Astrocyte of the hippocampus (primary cell): ENCODE measurements at places on chromosomes 5 and 9.

DNA sequence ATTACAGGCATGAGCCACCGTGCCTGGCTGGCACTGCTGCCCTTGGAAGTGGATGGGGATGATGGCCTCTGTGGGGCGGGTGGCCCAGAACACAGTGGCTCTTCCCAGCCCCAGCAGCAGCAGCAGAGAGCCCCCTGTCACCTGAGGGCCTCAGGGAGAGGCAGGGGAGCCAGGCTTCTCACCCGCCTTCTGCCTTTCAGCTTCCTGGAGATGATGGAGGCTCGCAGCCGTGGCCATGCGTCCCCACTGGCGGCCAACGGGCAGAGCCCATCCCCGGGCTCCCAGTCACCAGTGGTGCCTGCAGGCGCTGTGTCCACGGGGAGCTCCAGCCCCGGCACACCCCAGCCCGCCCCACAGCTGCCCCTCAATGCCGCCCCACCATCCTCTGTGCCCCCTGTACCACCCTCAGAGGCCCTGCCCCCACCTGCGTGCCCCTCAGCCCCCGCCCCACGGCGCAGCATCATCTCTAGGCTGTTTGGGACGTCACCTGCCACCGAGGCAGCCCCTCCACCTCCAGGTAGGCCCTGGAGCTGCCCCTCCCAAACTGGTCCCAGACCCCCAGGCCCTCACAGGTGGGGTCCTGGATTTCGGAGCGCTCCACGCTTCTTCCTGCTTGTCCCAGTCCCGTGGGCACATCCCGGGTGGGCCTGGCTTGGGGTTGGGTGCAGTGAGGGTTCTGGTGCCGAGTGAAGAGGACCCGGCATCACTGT is 5.0 kb upstream of the AJM1 start:
- no peak for DNase-seq

- no peak for DNase-seq
These were observed 197.9 kb downstream of the GOLPH3 start for GRCh38 chr5:31976169-31976568.

GRCh38 chr9:117454711-117455110 is 39.9 kb upstream of the ASTN2 start:
- DNase-seq: no peak

DNA sequence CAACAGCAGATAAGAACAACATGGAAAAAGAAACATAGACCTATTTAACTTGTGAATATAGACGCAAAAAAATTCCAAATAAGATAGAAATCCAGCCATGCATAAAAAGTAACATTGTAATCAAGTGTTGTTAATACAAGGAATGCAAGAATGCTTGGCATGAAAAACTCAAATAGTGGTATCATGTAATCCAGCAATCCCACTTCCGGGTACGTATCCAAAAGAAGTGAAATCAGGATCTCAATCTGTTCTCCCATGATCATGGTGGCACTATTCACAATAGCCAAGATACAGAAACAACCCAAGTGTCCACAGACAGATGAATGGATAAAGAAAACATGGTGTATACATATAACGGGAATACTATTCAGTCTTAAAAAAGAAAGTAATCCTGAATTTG is 437.4 kb downstream of the ARHGEF28 start:
- DNase-seq: peak; percentile 62

GRCh38 chr9:136861874-136862457 is 4.1 kb downstream of the EDF1 start:
- no peak for DNase-seq

DNA sequence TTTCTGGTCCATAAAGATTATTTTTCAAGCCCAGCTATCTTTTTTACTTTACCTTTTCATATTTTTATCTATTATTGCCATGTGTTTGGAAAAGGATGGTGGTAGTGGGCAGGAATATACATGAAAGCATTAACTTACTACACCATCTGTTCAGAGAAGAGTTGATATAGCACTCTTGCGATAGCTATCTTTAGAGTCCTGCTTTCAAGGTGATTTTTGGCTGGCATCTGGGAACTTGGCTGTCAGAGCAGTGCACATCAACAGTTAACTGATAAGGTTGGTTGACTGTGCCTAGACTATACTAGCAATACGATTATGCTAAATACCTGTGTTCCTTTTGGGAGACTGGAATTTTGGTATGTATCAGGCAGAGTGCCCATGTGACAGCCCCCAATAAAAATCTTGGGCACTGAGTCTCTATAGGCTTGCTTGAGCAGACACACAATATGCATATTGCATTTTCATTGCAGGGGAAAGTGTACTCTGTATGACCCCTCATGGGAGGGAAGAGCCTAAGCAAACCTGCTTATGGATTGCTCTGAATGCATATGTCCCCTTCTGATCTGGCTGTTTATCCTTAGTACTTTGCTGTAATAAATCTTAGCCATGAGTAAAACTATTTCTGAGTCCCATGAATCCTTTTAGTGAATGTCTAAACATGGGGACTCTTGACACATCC is 227.6 kb upstream of the C9orf72 start:
- DNase-seq: no peak

- DNase-seq: peak; percentile 67
These were observed 38.9 kb downstream of the SERINC5 start for GRCh38 chr5:80216753-80217596.

DNA sequence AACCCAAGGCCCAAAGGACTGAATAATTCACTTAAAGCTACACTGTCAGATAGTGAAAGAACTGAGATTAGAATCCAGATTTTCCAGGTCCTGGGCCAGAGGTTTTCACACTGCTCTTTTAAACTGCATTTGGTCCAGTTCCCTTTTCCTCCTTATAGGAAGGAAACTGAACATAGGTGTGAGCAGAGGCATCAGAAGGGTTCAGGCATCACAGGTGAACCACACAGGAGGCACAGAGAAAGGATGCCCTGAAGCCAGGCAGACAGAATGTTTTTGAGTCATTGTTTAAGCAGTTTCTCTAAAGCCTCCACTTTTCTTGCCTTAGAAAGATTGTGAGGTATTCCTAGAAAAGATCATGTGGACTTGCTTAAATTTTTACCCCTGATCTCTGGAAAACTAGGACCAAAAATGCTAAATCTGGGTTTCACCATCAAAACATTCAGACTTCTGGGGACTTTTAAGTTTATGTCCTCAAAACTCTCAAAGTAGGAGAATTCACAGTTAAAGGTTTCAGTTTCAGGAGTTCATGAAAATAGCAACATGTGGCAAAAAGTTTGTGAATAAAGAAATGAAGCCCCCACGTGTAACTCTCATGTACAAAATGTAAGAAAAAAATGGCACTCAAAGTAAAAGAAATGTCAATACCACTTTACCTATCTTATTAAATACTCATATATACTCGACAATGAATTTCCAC is 386.1 kb downstream of the NTRK2 start:
- DNase-seq: no peak

DNA sequence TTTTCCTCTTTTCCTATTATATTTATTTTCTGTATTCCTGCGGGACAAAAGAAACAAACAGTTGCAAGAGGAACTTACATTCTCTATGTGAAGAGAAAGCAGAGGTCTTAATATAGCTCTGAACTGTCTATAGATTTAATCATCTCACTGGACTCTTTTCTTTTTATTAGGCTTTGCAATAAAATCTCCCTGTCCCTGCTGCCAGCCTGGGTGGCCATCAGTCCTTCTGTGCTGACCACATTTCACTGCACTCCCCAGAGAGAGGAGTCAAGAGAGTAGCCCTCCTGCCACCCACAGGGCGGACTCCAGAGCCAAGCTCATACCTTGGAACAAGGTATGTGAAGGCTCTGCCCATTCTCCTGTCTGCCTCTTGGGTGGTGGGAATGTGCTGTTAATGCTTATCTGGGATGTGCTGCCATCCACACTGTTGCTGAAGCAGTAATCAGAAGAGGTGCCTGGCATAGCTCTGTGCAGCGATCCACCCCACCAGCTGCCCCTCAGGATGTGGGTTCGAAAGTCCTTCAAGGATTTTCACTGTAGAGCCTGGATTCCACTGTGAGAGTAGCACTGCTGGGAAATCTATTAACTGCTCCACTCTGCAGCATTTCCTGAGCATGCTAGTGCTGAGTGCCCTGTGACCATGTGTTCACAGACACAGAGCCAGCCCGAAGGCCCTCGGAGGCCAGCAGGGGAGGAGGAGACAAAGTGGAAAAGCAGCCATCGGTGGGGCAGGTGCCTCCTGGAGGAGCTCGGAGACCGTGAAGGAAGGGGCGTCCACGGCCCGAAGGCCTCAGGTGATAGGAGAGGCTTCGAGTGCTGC is 334.6 kb downstream of the MED10 start:
- no peak for DNase-seq

- peak; percentile 59 for DNase-seq
These were observed 32.4 kb upstream of the NFIB start for GRCh38 chr9:14346231-14346791.

GRCh38 chr5:76326577-76327302 is 76.3 kb upstream of the IQGAP2 start:
- peak; percentile 6 for DNase-seq

DNA sequence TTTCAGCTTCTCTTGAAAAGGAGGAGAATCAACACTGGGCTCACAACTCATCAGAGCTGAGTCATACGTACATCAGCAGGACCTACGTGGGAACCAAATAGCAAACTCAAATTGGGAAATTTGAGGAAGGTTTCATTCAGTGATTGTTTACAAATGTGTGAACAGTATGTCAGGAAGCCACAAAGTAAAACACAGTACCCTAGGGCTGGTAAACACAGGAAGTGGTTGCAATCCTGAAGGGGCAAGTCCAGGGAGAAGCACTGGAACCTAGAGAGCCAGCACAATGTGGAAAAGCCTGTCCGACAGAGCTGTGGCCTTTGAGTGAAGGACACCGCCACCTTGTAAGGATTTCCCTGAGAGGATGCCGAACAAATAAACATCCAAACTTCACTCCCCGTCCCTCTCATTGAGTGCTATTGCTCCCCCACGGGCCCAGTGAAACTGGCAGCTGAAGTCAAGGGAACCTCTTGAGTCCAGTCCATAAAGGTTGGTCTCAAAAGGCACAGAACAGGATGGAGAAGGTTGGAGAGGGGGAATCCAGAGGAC is 26.7 kb upstream of the RICTOR start:
- peak; percentile 81 for DNase-seq

- DNase-seq: no peak
These were observed 73.0 kb upstream of the SNX2 start for GRCh38 chr5:122701640-122702523.

GRCh38 chr5:170748951-170749471 is 34.5 kb upstream of the GABRP start:
- no peak for DNase-seq

GRCh38 chr9:35051069-35051967 is 21.1 kb downstream of the VCP start:
- peak; percentile 65 for DNase-seq

DNA sequence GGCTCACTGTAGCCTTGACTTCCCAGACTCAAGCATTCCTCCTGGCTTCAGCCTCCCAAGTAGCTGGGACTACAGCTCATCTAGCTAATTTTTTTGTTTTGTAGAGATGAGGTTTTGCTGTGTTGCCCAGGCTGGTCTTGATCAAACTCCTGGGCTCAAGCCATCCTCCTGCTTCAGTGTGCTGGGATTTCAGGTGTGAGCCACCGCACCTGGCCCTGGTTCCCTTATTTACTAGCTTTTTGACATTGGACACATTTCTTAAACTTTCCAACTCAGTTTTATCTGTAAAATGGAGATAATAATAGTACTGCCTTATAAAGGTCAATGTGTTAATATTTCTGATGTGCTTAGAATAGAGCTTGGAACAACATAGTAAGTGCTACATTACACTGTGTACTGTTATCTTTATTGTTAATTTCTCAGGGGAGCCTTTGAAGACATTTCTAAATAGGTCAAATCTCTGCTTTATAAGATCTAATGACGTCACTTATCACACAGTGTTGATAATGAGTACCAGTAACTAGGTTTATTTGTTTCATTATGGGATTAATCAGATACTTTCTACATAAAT is 66.7 kb downstream of the KIAA1958 start:
- no peak for DNase-seq

- peak; percentile 24 for DNase-seq
These were observed 11.7 kb upstream of the DOLPP1 start for GRCh38 chr9:129068990-129069861.

DNA sequence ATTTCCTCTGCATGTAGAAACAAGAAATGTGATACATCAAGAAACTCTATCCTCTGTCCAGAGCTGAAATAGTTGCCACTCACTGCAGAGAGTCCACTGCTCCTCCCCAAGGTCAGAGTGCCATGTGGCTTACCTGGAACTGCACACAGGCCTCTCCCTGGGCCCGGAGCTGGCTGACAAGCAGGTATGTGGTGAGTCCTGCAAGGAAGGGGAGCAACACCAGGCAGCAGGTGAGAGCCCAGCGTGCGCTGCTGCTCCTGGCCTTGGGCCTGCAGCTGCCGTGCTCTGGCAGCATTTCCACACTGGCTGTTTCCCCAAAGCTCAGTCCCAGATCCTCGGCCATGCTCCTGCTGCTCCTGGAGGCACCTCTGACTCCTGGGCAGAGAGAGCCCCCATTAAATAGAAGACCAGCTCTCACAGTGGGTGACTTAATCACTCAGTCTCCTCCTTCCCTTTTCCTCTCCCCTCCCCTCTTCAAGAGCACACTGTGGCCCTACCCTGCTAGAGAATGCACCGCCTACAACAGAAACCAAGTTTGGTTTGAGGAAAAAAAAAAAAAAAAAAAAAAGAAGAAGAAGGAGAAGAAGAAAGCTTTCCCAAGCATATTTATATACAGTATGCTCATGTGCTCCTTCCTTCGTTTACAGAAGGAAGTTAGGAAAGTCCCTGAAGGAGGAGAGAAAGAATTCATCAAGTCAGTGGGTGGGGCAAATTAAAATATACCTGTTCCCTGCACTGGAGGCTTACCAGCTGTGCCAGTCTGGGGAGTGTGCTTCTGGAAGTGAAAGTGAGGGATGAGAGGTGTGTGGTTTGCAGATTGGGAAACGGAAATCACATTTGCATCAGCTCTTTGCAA is at the start of gene TNFSF15:
TSS of gene TNFSF15 (minus strand) at position 370 of the 856 bp plus-strand sequence. CDS start at position 343, 27 bp downstream.
- peak; percentile 8 for DNase-seq

DNA sequence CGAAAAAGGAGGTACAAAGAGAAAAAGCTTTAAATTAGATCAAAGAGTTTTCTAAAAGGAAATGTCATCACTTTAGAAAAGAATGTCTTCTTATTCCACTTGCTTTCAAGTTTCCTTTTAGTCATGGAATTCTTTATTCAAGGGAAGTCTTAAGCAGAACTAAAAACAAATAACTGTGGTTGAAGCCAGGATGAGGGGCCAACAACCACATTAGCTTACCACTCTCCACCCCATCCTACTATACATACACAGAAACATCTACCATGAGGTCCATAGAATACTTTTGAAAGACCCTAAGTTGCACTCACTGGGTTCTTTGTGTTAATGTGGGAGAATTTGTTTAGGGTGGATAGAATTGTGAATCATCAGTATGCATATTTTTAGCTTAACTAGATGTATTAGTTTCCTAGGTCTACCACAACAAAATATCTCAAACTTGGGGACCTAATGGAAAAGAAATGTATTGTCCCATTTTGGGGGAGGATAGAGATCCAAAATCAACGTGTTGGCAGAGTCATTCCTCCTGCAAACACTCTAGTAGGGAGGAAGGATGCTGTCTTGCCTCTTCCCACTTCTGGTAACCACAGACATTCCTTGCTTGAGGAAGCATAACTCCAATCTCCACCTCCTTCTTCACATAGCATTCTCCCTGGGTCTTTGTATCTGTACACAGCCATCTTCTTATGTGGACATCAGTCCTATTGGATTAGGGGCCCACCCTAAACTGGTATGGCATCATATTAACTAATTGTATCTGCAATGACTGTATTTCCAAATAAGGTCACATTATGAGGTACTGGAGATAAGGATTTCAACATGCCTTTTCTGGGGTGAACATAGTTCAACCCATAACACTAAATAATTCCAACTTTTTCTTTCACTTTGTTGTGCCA is 239.4 kb downstream of the LURAP1L start:
- peak; percentile 83 for DNase-seq
